ENCODE measurements at places on chromosomes 16 and 17. TPM values are rescaled to one million over a fixed set of nuclear protein-coding genes. Genes with fewer than 3 reads are reported as not detected.

Gene GRAPL
- 0.54 TPM for total RNA-seq

Gene ST6GALNAC1
- total RNA-seq: 0.81 TPM

Gene CTF1
- total RNA-seq: 5.0 TPM

Gene CTRB1
- not detected for total RNA-seq

Gene KRT32
- not detected for total RNA-seq

Gene EPX
- not detected for total RNA-seq

Gene ARHGAP44
- total RNA-seq: 2.6 TPM

Gene TBX4
- total RNA-seq: not detected

Gene B4GALNT2
- total RNA-seq: not detected

Gene HEATR9
- total RNA-seq: not detected

Gene TNRC6C
- 5.8 TPM for total RNA-seq

Gene CLEC3A
- not detected for total RNA-seq

DNA sequence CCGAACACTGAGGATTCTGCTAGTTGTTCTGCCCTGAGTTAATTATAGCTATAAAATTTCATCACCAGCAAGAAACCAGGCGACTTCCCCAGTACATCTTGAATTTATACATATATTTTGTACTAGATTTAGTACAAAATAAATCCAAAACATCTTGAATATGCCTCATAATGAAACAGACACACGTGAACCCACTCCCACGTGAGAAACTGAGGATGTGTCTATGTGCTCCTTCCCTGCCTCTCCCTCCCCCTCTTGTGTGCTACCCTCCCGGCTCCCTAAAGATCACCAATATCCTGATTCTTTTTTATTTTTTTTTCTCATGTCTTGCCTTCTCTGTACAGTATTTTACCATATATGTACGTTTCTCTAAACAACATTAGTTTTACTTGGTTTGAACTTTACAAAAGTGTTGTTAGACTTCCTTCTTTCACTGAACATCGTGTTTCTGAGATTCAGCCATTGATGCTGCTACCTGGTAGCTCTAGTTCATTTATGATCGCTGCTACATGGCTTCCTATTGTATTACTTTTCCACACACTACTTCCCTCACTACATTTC is 1.1 kb upstream of the LCMT1 start:
- no peak for DNase-seq

- DNase-seq: peak; percentile 96
Measured at GRCh38 chr17:7557775-7558543, 591 bp upstream of the TNFSF13 start.

- no peak for DNase-seq
Measured at GRCh38 chr17:1506649-1507267, 9.7 kb downstream of the INPP5K start.

GRCh38 chr17:74303305-74303704 is 22.7 kb upstream of the KIF19 start:
- DNase-seq: no peak

- no peak for DNase-seq
Measured at GRCh38 chr16:825341-826061, 25.0 kb upstream of the GNG13 start.

DNA sequence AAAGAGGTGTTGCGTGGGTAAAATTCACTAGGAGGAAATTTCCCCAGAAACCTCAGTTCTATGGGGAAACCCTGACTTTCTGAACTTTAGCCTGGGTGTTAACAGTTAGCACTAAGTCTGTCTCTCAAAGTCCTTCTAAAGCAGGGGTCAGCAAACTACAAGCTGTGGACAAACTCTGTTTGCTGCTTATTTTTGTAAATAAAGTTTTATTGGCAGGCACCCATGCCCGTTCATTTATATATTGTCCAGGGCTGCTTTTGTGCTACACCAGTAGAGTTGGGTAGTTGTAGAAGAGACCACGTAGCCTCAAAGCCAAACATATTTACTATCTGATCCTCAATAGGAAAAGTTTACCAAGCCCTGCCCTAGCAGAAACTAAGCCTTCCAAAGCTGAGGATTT is 159.7 kb downstream of the USP31 start:
- DNase-seq: no peak

- peak; percentile 50 for DNase-seq
Measured at GRCh38 chr16:86319585-86320236, 190.6 kb upstream of the FOXF1 start.

- no peak for DNase-seq
Measured at GRCh38 chr17:68830313-68830712, 124.9 kb downstream of the ABCA8 start.

GRCh38 chr17:31842195-31843069 is 16.6 kb downstream of the COPRS start:
- DNase-seq: peak; percentile 86

GRCh38 chr16:75105306-75106061 is 11.1 kb downstream of the LDHD start:
- DNase-seq: peak; percentile 97

DNA sequence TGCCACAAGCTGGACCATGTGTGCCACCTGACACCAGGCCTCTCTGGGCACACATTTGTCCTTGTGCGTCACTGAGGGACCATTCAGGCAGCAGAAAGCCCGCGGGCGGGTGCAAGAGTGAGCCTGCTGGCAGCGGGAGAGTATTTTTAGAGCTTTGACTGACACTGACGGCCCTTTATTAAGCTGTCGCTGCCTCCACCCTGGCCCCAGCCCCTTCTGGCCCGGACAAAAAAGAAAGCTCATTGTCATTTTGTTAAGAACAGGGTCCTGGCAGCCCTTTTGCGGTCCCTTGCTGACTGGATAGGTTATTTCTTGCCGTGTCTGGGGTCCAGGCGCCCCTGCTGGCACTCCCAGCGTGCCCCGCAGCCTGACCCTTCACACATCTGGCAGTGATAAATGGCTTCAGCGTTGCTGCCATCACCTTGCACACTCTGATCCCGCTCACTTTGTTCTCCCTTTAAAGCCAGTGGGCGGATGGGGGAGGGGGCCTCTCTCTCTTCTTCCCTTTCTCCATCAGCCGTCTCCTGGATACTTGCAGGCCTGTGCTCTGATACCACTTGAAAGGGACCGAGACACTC is 78.4 kb upstream of the NKD1 start:
- no peak for DNase-seq

DNA sequence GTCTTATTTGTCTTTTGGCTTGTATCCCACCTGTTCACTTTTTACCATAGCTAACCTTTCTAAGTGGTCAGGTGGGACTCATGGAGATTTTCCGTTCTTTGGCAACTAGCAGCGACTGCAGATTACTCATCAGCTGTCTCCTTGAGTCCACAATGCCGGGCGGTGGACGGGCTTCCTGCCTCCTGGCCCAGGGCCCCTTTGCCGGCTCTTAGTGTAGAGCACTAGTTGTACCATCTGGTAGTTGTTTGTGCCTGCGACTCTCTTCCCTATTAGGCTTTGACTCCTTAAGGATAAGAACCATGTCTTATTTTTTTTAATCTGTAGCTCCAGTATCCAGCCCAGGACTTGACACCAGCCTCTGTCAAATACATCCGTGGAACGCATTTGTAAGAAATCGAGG is 399.9 kb downstream of the WWOX start:
- DNase-seq: no peak

- DNase-seq: no peak
Measured at GRCh38 chr17:8894202-8894671, 26.8 kb upstream of the PIK3R6 start.

DNA sequence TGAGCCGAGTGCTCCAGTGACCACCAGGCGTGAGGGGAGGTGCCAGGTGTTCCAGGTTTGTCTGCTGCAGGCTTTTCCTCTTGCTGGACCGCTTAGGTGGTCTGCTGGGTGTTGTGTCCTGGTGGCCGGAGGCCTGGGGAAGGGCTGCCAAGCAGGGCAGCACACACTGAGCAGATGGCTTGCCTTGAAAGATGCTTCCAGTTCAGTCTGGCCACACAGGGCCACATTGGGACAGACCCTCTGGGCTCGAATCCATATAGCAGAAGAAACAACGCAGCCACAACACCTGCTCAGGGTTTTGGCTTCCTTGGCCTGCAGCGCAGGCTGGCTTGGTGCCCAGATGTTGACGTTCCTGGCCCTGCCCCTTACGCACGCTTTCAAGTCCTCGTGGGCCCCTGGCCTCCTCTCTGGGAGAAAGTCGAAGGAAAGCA is 24.8 kb downstream of the GINS2 start:
- DNase-seq: peak; percentile 88

GRCh38 chr17:3796110-3796821 is 4.7 kb downstream of the ITGAE start:
- no peak for DNase-seq

- DNase-seq: no peak
Measured at GRCh38 chr17:81710514-81711308, 1.4 kb upstream of the SLC25A10 start.

GRCh38 chr16:56192635-56192945 is 1.3 kb downstream of the GNAO1 start:
- DNase-seq: no peak
